ENCODE measurements at places on chromosomes 2 and 18. TPM values are rescaled to one million over a fixed set of nuclear protein-coding genes. Genes with fewer than 3 reads are reported as not detected.

The XIRP2 gene
- total RNA-seq: 0.24 TPM

The THUMPD2 gene
- 24.9 TPM for total RNA-seq

The C2orf72 gene
- total RNA-seq: not detected

The SLC11A1 gene
- total RNA-seq: 0.36 TPM

The SCN3A gene
- 6.1 TPM for total RNA-seq

The GBX2 gene
- 18.4 TPM for total RNA-seq

The CRYGC gene
- total RNA-seq: not detected

The LCT gene
- total RNA-seq: not detected

The CAPN14 gene
- not detected for total RNA-seq

The SULT1C4 gene
- 1.6 TPM for total RNA-seq

The CNDP1 gene
- total RNA-seq: not detected

The TUBA4B gene
- not detected for total RNA-seq

The DAPL1 gene
- not detected for total RNA-seq

The PID1 gene
- total RNA-seq: 6.6 TPM

The DSC3 gene
- not detected for total RNA-seq

The PTH2R gene
- total RNA-seq: not detected

GRCh38 chr2:118686346-118686745, 161.1 kb downstream of the EN1 start:
- DNase-seq: no peak

GRCh38 chr18:73528066-73528465, 619.6 kb downstream of the FBXO15 start:
- no peak for DNase-seq

- DNase-seq: no peak
Observed at GRCh38 chr2:230174466-230174865, 45.3 kb downstream of the SP110 start.

- no peak for DNase-seq
Observed at GRCh38 chr2:173264603-173265366, 89.9 kb upstream of the CDCA7 start.

DNA sequence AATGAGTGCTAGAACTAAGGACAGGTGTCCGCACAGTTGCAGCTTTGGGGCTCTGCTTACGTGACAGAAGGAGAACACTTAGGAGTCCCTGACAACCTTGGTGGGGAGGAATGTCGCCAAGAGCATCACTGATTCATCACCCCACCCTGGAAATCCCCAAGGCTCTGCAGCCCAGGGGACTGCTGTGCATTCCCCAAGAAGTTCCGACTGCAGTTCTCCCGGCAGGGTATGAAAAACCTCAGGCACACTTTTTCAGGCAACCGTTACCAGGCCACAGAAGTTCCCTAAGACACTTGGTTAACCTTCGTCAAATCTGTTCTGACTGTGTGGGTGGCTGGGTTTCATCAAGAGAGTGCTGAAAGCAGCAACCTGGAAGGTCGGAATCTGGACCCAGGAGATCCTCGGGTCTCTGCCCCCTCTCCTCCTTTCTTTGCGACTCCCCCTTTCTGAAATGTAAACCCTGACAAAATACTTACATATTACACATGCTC, 192.1 kb upstream of the CXCR4 start:
- DNase-seq: no peak

- no peak for DNase-seq
Observed at GRCh38 chr2:24774373-24774772, 18.8 kb downstream of the PTRHD1 start.

- no peak for DNase-seq
Observed at GRCh38 chr18:5918205-5918858, 23.0 kb upstream of the TMEM200C start.

- DNase-seq: no peak
Observed at GRCh38 chr2:170887496-170887895, 41.6 kb upstream of the GORASP2 start.

DNA sequence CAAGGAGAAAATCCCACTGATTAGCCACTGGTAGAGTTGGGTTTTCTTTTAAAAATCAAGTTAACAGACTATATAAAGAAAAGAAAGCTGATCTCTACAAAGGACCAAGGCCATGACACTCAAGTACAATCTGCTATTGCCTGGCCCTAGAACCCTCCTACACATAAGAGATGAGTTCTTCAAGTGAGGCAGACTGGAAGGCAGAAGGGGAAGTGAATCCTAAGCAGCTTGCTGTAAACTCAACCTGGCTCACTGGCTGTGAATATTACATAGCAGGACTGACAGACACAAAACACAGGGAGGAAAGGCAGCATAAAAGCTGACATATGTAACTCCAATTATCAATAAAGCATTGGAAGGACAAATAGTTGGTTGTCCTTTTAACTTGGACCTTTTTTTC, 65.4 kb downstream of the TRIP12 start:
- no peak for DNase-seq

DNA sequence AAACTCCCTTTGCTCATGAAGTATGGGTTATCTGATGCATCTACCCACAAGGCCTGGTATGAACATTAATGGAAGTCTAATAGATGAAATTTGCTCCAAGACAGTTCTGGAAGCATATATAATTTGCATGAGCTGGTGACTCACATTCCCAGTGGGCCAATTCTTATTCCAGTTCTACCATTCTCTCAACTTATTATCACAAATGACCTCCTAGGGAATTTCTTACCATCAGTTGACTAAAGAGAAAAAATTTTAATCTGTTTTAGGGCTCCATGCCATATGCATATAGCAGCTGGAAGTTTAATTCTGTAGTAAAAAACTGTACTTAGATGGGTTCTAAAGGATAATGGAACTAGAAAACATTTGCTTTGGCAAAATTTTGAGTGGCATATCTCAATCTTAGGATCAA, 165.2 kb upstream of the COL3A1 start:
- DNase-seq: no peak

- DNase-seq: no peak
Observed at GRCh38 chr18:50340078-50340477, 34.8 kb upstream of the SKA1 start.

- DNase-seq: no peak
Observed at GRCh38 chr2:5379811-5380210, 312.4 kb upstream of the SOX11 start.

DNA sequence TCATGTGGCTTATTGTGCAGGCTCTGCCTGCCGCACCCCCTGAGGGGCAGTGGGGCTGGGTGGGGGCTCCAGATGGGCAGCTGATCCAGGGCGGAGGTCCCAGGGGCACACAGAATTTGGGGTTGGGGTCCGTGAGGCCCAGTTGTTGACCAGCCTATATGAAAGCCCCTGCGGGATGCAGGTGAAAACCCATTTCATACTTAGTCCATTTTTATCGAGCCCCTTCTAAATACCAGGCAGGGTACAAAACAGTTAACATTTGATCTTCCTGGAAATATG, 30.6 kb downstream of the MYO7B start:
- DNase-seq: no peak

DNA sequence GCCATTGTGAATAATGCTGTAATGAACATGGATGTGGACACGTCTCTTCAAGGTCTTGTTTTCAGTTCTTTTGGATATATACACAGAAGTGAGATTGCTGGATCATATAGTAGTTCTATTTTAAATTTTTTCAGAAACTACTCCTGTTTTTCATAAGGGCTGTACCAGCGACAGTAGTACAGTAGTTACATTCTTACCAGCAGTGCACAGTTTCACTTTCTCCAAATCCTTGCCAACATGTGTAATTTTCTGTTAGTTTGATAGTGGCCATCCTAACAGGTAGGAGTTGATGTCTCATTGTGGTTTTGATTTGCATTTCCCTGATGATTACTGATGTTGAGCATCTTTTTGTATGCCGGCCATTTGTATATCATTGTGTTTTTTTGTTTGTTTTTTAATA, 81.7 kb downstream of the EPC2 start:
- no peak for DNase-seq

DNA sequence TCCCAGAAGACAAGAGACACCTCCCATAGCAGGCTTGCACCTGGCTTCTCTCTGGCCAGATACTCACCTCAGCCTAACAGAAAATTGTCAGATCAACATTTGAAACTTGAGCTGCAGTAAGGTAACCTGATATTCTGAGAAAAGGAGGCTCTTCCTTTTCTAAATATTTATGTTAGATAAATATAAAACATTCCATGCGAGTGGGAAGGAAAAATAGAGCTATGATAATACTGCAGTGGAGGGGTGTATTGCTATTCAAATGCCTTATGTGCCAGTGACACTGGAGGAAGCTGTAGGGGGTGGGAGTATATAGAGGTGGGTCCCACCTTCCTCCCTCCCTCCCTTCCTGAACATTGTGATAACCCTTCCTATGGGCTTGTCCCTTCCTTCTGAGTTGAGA, 515.5 kb upstream of the CHAC2 start:
- no peak for DNase-seq

DNA sequence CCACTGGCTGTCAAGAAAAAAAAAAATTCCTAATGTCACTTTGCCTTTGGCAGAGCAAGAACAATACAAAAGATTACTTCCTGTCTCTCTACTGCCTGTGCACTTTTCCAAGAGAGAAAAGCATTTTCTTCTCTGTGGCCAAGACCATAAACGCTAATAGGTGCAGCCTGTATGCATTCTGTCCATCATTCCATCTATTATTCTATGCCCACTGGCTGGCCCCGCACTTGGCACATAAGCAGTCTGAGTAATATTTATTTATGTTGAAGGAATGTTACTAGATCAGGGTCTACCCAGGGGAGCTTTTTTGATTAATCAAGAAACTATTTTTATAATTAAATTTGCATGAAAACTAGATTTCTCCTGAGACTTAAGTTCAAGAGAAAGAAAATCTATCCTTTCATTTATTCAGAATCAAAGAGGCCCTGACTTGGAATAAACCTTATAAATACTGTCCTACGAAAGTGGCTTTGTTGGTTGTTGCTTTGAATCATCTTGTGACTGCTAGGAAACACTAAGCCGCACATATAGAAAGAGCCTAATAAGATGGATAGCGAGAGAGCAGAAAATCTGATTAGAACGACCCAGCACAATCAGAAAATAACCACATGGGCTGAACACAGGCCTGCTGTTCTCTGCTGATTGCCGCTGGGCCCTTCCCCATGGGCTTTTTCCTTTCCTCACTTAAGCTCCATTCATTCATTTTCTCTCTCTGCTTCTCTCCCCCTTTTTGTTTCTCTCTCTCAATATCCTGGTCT, 59.4 kb downstream of the MMADHC start:
- no peak for DNase-seq

DNA sequence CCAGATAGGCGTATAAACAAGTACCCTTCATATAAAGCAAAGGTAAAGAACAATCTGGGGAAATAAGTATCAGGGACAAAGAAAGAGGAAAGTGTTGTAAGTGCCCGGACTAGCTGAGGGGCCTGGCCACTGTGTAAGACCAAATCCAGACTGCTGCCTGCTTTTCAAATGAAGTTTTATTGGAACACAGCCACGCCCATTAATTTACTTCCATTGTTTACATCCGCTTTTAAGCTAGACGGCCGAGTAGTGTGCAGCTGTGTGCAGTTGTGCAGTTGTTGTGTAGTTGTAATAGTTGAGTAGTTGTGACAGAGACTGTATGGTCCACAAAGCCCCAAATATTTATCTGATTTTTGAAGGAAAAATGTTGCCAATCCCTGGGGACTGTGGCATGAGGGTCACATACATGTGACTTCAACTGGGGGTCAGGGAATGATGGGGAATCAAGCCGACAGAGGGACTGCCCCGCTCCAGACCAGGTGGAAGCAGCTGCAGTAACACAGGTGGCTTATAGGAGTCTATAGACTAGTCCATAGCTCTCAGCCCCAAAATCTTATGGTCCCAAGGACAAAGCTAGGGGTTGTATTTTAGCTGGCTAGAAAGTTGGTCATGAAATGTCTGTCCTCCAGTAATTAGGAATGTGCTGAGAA, 30.0 kb downstream of the FHL2 start:
- DNase-seq: no peak

DNA sequence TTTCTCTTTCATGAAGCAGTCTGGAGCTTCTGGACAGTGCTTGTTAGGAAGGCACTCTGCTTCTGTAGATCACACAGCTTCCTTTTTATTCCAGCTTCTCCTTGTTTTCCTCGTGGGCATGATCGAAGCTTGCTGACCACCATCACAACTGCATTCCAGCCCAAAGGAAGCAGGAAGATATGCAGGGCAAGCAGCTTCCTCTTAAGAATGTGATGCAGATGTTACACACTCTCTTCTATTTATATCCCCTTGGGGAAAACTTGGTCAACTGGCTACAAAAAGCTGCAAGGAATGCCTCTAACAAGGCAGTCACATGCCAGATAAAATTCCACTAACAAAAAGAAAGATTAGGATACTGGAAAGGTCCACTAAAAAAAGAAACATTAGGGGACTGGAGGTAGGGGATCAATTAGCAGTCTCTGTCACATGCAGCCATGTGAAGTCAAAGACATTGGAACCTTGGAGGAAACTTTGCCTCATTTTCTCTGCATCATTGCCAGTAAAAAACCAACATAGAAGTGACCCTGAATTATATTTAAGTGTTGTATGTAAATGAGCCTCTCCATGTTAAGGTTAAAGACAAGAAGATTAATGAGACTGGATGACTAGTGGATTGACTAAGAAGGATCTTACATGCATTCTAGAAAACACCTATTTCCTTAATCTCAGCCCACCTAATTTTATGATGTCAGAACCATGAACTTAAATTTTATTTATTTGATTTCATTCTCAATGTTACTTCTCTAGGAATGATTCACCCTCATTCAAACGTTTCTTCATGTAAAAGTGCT, 98.3 kb downstream of the NAB1 start:
- DNase-seq: peak; percentile 32

GRCh38 chr2:75002007-75002406, 43.6 kb downstream of the POLE4 start:
- DNase-seq: no peak

DNA sequence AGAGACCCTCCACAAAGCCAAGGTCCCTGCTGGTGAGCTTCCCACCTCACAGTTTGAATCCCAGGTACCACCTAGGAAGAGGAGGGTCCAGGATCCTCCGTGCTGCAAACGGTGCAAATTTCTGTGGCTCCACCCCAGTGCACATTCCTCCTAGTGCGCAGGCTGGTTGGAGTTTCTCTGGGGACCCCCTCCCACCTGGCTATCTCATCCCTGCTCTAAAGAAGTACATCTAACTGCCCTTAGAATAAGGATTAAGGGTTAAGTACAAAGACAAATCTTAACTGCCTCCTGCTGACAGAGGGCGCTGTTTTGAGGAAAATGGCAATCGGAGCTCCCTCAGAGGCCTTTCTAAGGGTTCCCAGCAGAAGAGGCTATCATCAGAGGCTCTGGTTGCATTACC, 109.6 kb upstream of the FSIP2 start:
- DNase-seq: no peak

DNA sequence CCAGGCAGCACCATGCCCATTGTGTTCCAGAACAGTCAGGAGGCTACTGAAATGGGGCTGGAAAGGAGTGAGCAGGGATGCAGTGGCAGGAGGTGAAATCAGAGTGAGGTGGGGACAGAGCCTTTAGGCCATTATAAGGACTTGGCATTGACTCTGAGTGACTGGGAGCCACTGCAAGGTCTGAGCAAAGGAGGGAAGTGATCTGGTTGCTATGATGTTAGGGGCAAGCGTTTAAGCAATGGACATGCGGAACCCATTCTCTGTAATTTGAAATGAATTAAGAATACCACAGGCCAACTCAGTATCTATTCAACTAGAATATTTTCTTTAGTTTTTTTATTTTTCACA, 98.2 kb downstream of the DPP4 start:
- DNase-seq: no peak
